ENCODE measurements at places on chromosomes 1 and 21.

DNA sequence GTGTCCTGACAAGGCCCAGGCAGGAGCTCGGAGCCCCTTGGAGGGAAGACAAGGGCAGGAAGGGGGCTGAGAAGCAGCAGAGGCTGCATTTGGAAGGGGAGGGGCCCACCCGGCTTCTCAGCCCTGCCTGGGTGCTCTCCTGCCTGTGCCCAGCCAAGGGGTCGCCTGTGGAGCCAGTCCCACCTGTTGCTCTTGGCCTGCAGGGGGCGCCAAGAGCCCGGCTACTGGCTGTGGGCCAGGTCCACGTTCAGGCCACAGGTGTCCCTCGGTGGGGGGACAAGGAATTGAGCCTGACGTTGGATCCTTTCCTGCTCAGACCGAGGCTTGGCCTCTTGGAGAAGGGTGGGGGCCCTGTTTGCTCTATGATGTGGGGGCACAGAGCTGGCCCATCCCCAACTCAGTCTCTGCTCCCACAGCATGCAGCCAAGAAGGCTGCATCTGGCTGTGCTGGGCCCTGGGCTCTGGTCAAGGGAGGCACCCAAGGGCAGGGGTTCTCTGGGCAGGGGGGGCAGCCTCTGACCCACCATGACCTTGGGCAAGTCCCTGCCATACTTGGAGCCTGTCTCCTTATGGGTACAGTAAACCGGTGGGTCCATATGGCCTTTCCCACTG, 10.9 kb downstream of the WNT4 start:
- no peak for DNase-seq

GRCh38 chr1:4003846-4004505, 103.9 kb upstream of the C1orf174 start:
- DNase-seq = no peak

- no peak for DNase-seq
Measured at GRCh38 chr1:20466273-20466672, 19.7 kb downstream of the CAMK2N1 start.

DNA sequence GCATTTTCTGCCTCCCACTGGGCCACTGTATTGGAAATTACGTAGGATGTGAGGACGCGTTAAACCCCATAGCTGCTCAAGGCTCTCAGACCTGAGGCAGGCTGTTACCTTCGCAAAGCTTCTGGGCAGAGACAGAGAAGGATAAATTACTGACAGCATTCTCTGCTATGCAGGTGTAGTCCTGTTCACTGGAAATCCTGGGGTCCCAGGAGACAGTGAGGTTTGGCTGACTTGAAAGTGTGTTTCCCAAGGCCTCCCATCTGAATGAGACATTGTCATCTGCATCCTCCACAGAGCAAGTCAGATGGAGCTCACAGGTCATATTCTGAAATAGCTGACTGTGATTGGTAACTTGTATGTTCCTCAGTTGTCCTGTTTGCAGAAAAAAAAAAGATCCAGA, 32.0 kb downstream of the SLAMF6 start:
- no peak for DNase-seq

- no peak for DNase-seq
Measured at GRCh38 chr1:52234708-52235107, 92.8 kb downstream of the ZFYVE9 start.

DNA sequence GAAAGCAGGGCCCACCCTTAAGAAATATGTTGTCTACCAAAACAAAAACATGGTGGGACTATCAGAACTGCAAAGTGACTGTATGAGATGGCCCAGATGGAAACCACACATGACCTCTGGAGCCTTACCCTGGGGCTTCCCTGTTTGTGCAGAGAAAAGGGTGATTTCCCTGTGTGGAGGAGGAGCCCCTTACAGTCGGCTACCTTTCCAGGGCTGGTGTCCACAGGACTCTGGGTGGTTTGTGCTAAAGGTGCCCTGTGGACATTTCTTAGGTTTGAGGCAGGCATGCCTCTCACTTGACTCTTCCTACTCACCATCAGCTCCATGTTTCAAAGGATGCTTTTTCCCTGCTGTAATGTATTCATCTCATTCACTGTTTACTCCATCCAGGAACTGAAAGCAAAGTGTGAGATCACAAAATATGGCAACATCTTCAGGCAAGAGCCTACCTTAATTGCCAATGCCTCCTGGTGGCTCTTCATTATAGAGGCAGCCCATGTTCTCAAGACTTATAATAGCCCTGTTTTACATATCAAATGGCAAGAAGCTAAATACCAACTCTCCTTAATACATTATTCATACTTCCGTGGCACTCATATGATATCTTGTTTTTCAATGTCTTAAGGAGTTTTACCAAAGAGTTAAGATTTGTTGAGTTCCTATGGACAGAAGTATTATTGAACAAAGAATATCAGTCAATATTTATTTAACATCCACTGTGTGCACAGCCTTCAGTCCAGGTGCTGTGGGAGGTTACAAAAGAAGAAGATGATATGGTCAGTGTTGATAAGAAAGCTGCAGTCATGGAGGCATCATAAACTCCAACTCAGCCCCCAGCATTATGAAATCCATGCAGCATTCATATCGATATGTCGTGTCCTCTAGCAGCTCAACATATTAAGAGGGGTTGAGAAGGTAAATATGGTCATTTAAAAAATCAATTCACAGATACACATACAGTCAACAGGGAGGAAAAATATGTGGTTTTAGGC, 15.5 kb upstream of the TFF3 start:
- no peak for DNase-seq

DNA sequence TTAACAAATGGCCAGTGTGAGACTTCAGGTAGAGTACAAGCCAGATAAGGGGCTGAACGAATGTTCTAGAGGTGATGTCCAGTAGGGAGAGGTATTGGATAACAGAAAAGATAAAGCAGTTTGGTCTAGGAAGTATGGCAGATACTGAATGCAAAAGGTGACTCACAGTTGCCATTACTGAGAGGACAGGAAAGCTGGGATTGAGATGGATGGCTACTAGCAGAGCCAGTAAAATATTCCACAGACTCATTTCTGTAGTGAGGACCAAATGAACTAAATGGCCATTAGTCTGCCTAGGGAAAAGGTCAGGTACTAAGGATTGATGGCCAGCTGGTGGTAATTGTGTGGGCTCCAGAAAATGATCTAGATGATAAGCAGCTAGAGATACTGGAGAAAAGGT, 11.5 kb downstream of the MACO1 start:
- DNase-seq = no peak

DNA sequence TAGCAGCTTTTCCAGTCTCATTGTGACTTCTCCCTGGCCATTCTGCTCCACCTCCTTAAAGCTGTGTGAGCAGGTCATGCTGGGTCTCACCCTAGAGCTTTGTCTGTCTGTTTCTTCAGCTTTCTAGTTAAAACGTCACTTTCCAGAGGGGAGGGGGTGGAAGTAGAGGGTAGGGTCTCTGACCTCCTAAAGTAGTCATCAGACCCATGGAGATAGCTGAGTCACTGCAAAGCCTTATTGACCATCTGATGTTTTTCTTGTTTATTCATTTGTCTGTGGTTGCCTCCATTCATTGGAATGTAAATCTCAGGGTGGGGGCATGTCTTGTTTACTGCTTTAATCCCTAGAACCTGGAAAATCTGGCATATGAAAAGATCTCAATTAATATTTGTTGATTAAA, 52.7 kb downstream of the ELF3 start:
- no peak for DNase-seq

- DNase-seq = no peak
Measured at GRCh38 chr1:160338580-160338979, 4.5 kb downstream of the COPA start.

DNA sequence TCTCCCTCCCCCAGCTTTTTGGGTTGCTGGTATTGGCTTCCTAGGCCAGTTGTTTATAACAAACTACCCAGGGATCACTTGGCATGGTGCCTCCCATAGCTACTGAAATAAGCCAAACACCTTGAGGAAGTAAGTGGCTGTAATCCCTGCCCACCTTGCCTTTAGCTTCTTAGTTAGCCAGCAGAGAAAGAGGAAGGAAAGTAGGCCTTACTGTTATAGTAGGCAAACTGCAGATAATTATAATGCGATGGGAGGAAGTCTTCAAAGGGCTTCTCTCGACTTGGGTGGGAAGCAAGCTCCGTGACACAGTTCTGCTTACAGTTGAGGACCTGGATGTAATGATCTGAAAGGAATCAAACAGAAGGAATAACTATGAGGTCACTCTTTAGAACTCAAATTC, 8.2 kb downstream of the P3H1 start:
- no peak for DNase-seq

DNA sequence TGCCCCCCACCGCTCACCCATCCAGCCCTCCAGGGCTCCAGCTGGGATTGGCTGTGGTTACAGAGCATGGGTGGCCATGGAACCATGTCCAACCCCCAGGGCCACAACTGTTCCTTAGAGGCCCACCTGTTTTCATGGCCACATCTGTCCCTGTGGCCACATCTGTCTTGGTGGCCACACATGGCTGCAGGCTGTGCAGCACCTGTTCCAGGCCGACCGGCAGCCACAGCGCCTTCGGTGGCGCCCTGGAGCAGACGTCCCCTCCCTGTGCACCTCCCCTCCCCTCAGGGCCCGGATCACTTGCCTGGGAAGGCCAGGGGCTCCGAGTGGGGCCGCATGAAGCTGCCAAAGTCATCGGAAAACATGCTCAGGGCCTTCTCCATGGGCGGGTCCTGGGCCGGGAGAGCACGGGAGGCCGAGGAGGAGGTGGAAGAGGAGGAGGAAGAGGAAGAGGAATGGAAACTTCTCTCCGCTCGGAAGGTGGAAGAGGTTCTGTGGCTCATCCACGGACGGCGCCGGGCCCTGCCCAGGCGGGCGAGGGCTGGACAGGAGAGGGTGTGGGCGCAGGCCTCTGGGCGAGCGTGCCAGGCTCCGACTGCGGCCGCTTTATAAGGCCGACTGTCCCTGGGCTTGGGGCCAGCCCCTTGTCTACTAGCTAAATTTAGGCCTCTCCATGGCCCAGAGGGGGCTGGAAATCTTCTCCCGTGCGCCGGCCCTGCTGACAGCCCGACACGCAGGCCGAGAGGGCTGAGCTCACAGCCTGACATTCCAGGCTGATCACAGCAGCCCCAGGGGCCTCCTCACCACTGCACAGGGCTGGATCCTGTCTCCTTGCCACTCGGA, at the start of gene HSPB7:
TSS of gene HSPB7 (minus strand) at position 583 of the 843 bp plus-strand sequence. CDS start at position 503, 80 bp downstream.
- DNase-seq = no peak

DNA sequence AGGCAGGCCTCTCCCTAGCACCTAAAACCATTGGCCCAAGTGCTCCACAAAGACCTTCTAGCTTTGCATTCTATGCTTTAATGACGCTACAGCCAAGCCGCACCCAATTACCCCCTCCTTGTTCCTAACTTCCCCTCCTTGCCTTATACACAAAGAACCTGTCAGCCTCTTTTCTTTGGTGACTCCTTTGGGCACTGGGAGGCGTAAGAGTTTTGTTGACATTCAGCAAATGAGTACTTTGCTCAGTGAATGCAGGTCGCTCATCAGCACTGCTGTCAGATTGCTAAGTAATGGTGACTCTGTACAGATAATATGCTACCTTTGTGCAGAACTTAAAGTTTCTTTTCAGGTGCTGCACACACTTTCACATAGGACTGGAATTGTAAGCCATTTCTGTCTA, 187.6 kb upstream of the FAM78B start:
- DNase-seq = no peak

DNA sequence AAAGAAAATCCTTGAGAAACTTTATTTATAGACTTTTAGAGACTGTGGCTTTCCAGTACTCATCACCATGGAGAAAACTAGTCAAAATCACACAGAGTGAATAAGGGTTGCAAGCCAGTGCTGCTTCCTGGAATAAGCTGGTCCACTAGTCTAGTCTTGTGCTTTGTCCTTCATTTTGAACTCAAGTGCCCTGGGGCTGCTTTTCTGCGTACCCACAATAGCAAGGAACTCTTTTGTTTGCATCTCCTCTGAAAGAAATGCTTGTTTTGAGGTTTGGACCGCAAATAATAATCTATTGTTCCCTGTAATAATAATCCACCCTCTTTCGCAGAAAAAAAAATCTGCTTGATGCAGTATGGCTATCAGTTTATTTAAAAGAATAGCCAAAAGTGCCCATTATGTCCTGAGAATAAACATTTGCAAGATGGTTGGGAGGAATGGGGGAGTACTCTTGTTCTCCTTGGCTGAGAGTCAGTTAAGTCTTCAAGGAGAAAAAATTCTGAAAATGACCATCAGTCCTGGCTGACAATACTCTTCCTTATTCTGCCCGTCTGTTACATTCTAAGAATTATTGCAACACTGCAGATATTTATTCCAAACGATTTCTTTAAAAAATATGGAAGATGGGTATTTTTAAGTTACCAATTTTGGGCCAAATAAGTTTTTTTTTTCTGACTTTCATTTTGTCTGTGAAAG, 41.9 kb downstream of the MPZL1 start:
- DNase-seq = no peak

DNA sequence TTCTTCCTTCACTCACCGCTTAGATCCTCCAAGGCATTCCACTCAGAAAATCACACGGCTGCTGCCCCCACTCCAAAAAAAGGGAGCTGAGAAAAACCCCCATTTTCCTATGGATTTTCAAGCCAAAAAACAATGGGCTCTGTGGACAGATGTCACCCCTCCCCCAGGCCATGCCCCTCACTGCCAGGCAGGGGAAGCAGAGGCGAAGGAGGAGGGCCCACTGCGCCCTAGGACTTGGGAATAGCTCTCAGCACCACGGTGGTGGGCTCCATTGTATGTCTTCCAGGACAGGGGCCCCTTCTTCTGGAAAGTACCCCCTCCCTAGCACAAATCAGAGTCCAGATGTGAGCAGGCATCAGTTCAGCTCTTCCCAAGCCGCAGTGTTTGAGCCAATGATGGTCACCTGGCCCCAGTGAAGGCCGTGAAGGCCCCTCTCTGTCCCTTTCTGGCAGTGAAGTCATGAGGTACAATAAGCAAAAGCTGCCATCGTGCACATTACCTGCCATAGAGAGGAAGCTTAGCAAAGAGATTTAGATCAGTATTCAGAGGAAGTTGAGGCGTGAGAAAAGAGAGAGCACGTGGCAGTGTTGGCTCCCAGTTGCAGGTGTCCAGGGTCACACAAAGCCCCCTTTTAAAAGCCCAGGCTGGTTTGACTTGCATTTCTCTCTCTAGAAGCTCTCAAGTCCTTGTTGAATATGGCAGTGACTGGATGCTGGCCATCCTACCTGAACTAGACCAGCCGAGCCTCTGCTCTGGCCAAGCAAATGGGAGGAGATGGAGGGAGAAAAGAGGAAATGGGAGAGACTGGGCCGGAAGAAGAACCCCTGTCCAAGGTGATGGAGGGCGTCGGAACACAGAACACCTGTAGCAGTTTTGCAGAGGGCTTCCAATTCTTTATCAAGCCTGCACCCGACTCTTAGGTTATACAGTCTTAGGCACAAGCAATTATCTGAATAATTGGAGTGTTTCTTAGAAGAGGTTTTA, 149.0 kb downstream of the TOMM20 start:
- no peak for DNase-seq

DNA sequence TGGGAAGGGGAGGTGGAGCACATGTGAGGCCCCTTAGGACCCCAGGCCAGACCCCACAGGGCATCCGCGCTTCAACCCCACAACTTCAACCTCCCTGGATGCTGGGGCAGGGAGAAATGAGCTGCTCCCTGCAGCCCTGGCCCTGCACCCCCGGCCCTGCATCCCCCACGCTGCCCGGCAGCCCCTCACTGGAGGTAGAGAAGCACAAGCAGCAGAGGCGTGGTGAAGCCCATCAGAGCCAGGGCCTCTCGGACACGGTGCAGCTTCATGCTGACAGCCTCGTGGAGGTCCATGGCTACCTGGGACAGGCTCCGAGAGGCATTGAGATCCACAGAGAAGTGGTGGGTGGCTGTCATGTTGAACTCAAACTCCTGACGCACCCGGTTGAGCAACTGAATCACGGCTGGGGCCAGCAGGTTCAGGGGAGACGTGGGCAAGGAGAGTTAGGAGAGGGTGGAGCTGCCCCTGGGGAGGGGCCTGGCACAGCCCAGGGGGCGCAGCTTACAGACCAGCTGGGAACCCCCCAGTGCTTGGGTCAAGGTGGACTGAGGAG, 3.3 kb downstream of the DCST2 start:
- no peak for DNase-seq

GRCh38 chr1:94843846-94844245, 23.7 kb downstream of the SLC44A3 start:
- DNase-seq = no peak

Measured in stimulated activated CD8-positive, alpha-beta memory T cell treated with anti-CD3 and anti-CD28 coated beads, Interleukin-4, amount 100 ng/mL, for 1 hour (primary cell).